ENCODE measurements at places on chromosomes 4 and X. TPM values are rescaled to one million over a fixed set of nuclear protein-coding genes. Genes with fewer than 3 reads are reported as not detected.

GRCh38 chrX:129701624-129702069 is 37.1 kb upstream of the XPNPEP2 start:
- DNase-seq: no peak

GRCh38 chr4:30950737-30951136 is 230.6 kb downstream of the PCDH7 start:
- DNase-seq: no peak

The ARL9 gene
- total RNA-seq: 0.37 TPM

GRCh38 chr4:87087015-87087414 is 133.4 kb downstream of the KLHL8 start:
- no peak for DNase-seq

Measured in activated CD4-positive, alpha-beta T cell treated with anti-CD3 and anti-CD28 coated beads for 36 hours (primary cell).